ENCODE measurements at places on chromosomes 12 and 14. TPM values are rescaled to one million over a fixed set of nuclear protein-coding genes. Genes with fewer than 3 reads are reported as not detected.

The RAPGEF3 gene
- 69.6 TPM for total RNA-seq

DNA sequence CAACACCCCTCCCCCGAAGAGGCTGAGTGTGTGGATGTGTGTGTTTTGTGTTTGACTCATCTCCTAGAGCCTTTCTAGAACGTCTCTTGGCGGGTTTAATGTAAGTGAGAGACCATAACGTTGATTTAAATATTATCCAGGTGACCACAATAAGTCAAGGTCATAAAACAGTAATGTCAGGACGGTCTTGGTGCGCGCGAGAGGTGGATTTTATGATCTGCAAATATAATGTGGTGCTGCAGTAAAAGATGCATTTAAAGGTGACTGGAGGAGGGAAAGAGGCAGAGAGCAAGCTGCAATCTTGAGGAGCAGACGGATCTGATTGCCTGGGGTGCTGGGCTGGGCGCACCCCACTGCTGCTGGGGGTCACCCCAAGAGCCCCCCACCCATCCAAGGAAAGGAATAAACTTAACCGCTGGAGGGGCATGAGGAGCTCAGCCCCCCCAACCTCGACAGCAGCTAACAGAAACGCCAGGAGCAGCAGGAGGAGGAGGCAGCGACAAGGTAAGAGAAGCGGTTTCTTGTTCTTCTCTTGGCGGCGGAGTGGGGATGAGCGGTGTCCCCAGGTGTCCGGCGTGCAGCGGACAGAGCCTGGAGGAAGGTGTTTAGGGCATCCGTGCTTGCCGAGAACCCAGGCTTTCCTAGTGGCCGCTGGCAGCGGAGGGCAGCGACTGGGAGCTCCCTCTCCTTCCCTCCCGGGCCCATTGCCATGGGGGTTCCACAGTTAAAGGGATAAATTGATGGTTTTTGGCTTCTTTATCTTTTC lies 5.5 kb downstream of the HOXC10 start:
- no peak for DNase-seq

The HOXC4 gene
- total RNA-seq = 0.61 TPM

The CD4 gene
- total RNA-seq = 67.6 TPM

- no peak for DNase-seq
Observed at GRCh38 chr14:98446508-98446907, 825.5 kb downstream of the BCL11B start.

Measured in upper lobe of right lung (tissue), 1 donor.